ENCODE measurements at places on chromosomes 4 and X. TPM values are rescaled to one million over a fixed set of nuclear protein-coding genes. Genes with fewer than 3 reads are reported as not detected.

Gene CCDC120
- 0.66 TPM for total RNA-seq

Gene SLC2A9
- total RNA-seq: 0.92 TPM

Gene SORBS2
- 46.2 TPM for total RNA-seq

Gene BEND4
- total RNA-seq: 0.13 TPM

Gene GLRB
- total RNA-seq: 4.8 TPM

Gene TEX11
- total RNA-seq: not detected

Gene SSX2
- total RNA-seq: 0.14 TPM

Gene DUSP21
- total RNA-seq: not detected

Gene AMELX
- not detected for total RNA-seq

Gene PAGE2
- not detected for total RNA-seq

Gene CSAG2
- not detected for total RNA-seq

Gene UGT2B10
- not detected for total RNA-seq

Gene L1CAM
- 0.11 TPM for total RNA-seq

Gene TNIP3
- total RNA-seq: 1.2 TPM

Gene AFP
- total RNA-seq: not detected

Gene NAP1L5
- total RNA-seq: 6.2 TPM

Gene SLC6A14
- not detected for total RNA-seq

Gene AVPR2
- not detected for total RNA-seq

Gene RNF128
- not detected for total RNA-seq

Gene VCX
- total RNA-seq: not detected

Gene NMU
- 0.20 TPM for total RNA-seq

Gene POU3F4
- total RNA-seq: not detected

Gene BANK1
- total RNA-seq: not detected

Gene LRRC66
- total RNA-seq: 0.13 TPM

Gene KLHL4
- total RNA-seq: 34.6 TPM

Gene MTTP
- not detected for total RNA-seq

Gene CCDC160
- total RNA-seq: not detected

Gene ERCC6L
- 4.7 TPM for total RNA-seq

Gene P2RY10
- not detected for total RNA-seq

Gene SNX25
- total RNA-seq: 23.5 TPM

Gene CSAG3
- not detected for total RNA-seq

Gene PCGF3
- total RNA-seq: 83.6 TPM

Gene SMPX
- total RNA-seq: not detected

Gene PITX2
- total RNA-seq: 0.26 TPM

Gene FGFBP2
- total RNA-seq: not detected

Gene CC2D2A
- 13.2 TPM for total RNA-seq

Gene EGFL6
- not detected for total RNA-seq

Gene PCDH10
- total RNA-seq: 14.8 TPM

Gene AMER1
- 2.3 TPM for total RNA-seq

Gene ABLIM2
- total RNA-seq: 1.1 TPM

Gene SASH3
- total RNA-seq: not detected

Gene RPA4
- total RNA-seq: 0.73 TPM

Gene CAPN6
- total RNA-seq: not detected

Gene CRMP1
- total RNA-seq: 0.04 TPM

Gene ZRSR2
- 2.6 TPM for total RNA-seq

Gene ZGRF1
- 10.1 TPM for total RNA-seq

Gene NOCT
- 23.6 TPM for total RNA-seq

Gene APLN
- 224 TPM for total RNA-seq

Gene CPLX1
- total RNA-seq: 0.14 TPM

Gene ARAP2
- 0.14 TPM for total RNA-seq

Gene VGLL1
- total RNA-seq: not detected

Gene HSFX3
- not detected for total RNA-seq

Gene PWWP3B
- total RNA-seq: 1.5 TPM

All from pulmonary artery endothelial cell (primary cell).